ENCODE measurements at places on chromosomes 7 and 10.
A peak's percentile ranks its signal among the peaks of the same experiment; 100 is the strongest.

DNA sequence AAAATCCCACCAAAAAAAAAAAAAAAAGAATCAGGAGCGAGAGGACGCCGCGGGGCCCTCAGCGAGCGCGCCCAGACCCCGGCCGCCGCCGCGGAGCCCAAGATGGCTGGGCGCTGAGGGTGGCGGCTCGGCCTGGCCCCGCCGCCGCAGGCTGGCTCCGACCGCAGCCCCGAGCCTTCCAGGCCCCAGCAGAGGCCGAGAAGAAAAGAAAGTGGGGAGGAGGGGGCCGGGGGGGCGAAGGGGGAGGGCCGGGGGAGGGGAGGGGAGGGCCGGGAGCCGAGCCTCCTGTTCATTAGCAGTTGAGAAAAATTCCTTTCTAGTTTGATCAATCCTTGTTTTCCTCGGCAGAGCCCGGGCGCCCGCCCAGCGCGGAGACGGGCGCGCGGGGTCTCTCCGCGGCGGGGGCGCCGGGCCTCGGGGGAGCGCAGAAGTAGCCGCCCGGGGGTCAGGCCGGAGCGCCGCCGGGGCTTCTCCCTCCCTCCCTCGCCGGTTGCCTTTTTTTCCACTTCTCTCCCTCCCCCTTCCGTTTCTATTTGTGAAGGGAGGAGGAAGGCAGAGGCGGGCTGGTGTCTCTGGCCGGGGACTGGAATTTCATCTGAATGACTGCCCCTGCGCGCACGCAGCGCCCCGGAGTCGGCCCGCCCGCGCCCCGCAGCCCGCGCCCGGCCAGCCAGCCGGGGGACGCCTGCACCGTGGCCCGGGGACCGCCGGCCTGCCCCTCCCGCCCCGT, 778 bp upstream of the TRIM8 start:
- peak; percentile 66 for DNase-seq

GRCh38 chr10:86047588-86047987, 319.0 kb downstream of the GRID1 start:
- peak; percentile 23 for DNase-seq

- no peak for DNase-seq
Observed at GRCh38 chr7:91634485-91635177, 245.9 kb downstream of the MTERF1 start.

- DNase-seq = no peak
Observed at GRCh38 chr10:132253092-132253687, 54.6 kb downstream of the STK32C start.

DNA sequence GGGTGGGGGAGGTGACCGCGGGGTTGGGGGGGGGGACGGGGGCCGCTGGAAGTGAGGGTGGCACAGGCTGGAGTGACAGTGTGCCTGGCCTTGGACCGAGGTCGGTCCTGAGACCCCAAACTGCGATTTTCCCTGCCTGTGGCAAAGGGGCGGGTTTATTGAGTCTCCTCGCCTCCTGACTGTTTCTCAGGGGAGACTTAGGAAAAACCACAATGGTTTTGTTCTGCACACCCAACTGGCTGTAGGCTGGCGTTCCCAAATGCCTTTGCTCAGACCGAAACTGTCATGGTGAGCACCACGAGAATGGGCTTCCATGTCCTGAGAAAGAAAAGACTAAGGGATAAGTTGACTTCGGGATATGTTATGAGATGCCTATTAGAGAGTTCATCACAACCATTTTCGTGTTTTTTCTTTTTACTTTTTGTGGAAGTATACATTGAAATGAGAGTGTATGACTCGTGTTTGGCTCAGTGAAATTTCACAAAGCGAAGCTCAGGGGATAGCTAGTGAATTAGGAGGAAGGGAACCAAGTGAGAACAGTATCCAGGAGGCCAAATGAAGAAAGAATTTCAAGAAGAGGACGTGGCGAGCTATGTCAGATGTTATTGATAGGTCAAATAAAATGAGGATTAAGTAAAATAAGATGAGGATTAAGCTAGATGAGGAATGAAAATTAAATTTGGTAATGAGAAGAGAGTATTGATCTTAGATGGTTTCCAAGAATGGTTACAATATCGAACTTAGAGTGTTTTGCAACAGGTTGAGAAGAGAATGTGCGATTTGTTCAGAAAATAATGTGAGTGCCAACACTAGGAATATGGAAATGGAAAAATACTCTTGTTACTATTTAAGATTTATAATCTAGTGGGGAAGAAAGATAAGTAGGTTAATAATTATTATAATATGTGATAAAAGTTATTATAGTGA, 918 bp downstream of the NET1 start:
- no peak for DNase-seq

DNA sequence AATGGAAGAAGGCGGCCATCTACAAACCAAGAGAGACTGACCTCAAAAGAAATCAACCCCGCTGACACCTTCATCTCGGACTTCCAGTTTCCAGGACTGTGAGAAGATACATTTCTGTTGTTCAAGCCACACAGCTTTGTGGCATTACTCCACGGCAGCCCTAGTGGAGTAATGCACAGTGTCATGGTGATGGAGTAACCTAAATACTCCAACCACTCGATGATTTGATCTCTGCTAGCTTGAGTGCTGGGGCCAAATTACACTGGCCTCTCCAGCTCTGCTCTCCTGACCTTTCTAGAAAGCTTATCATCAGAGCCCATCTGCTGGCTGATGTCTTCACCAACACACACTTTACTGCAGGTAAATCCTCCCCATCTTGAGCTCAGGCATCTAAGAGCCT, 52.2 kb downstream of the GALNT17 start:
- no peak for DNase-seq

GRCh38 chr7:92279396-92280031, 33.7 kb downstream of the ANKIB1 start:
- DNase-seq = no peak

- no peak for DNase-seq
Observed at GRCh38 chr7:151453326-151453791, 13.4 kb upstream of the CRYGN start.

DNA sequence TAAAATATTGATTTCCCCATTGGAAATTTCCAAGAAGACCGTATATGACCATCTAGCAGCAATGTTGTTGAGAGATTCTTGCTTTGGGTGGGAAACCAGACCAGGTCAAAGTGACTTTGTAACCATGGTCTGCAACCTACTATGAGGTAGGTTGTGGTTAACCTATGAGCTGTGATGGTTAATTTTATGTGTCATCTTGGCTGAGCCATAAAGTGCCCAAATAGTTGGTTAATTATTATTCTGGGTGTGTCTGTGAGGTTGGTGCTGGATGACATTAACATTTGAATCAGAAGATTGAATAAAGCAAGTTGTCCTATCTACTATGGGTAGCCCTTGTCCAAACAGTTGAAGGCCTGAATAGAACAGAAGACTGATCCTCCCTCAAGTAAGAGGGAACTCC, 18.3 kb upstream of the RALA start:
- no peak for DNase-seq

DNA sequence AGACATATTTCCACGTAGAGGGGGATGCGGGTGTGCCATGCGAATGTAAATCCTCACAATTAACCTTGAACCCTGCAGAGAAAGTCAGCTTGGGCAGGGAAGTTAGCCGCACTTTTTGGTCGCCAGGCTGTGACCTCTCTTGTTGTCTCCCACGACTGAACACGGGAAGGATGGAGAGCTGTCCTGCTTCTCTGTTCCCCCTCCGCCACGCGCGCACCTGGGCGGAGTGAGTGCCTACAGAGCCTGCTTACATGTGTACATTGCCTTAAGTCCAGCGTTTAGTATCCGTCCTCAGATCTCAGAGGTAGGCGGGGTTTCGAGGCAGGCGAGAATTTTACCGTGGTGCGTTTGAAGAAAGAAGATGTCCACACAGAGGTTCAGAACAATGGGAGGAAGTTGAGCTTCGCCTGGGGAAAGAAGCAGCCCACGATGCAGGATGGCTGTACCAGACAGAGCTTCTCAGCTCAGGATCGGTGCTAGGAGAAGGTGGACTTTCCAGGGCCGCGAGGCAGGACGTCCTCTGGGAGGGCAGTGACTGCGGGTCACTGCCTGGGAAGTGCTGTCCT, 482 bp upstream of the ERCC6 start:
- DNase-seq = no peak

- DNase-seq = no peak
Observed at GRCh38 chr10:121057269-121057668, 206.1 kb downstream of the WDR11 start.

Data from CD4-positive, alpha-beta memory T cell (primary cell).